ENCODE measurements at places on chromosomes 12 and 14. TPM values are rescaled to one million over a fixed set of nuclear protein-coding genes. Genes with fewer than 3 reads are reported as not detected.
A peak's percentile ranks its signal among the peaks of the same experiment; 100 is the strongest.

- DNase-seq: no peak
Measured at GRCh38 chr12:124094733-124095132, 121.7 kb downstream of the ZNF664 start.

DNA sequence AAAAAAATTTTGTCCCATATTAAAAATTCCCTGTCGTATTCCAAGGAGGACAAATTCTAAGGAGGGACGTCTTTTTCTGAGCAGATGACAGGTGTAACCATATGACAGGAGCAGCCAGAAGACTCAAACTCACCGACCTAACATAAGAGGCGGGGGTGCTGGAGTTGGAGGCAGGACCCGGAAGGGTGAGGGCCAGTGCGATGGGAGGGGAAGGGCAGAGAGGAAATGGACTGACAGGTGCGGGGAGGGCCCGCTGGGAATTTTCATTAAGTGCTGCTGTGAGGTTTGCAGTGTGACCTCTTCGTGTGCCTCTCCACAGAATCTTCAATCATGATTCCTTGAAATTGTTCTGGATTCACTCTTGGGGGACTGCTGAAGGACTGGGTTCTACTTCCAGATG, 189.4 kb downstream of the NTF3 start:
- no peak for DNase-seq

DNA sequence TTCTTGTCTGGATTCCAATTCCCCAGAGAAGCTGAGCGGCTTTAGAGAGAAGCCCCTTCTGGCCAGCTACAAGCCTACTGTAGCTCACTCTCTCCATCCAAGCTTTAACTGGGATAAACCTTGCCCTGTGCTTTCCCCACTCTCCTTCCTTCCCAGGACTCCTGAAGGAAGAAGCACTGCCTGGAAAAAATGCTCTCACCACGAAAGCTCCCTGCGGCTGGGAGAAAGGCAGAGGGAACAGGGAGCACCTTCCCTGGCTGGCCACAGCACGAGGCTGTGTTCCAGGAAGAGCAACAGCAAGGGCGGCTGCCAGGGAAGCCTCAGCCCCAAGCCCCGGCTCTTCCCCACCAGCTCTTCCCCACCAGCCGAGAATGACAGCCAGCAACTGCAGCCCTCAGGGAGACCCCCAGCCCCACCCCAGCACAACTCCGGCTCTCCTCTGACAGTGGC, 40.8 kb upstream of the PNMA1 start:
- DNase-seq: peak; percentile 60

DNA sequence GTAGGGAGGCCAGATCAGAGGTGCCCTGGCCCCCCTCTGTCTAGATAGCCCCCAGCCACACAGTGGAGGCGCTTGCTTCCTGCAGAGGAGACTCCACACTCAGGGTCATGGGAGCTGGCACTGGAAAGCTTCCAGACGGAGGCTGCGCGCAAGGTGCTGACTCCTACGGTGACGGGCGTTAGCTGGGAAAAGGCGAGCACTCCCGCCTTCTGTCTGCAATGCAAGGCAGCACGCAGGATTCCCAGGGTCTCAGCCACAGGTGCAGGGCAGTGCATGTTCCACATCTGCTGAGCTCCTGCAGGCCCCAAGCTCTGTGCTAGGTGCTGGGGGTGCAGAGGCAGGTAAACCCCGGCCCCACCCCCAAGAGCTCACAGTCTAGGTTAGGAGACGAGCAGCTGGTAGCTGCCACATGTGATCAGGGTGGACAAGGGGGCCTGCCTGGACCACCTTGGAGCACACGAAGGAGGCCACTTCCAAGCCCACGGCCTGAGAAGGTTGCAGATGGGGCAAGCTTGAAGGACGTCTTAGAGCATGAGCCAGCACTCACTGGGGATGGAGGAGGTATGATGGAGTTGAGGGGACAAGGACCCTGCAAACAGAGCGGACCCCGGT, 310.9 kb upstream of the DIO3 start:
- no peak for DNase-seq

DNA sequence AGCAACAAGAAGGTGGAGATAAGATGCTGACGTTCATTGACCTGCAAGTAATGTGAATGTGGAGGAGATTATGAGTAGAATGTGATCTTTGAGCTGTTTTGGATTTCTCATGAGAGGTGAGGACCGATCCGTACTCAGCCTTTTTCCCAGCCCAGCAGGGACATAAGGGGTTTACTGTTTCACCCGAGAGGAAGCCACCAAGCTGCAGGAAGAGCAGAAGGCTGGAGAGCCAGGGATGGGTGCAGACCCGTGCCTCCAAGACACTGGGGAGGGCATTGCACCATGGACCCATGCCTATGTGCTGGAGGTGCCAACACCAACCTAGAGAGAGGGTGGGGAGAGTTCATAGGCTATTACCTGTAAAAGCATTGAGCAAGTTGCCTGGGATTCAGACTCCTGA, 206.0 kb upstream of the DIO3 start:
- DNase-seq: no peak

GRCh38 chr14:50237427-50237826, 6.0 kb upstream of the SOS2 start:
- no peak for DNase-seq

- DNase-seq: no peak
Measured at GRCh38 chr14:71465316-71465715, 466.9 kb upstream of the RGS6 start.

GRCh38 chr12:112518365-112518735, 99.6 kb downstream of the PTPN11 start:
- no peak for DNase-seq

DNA sequence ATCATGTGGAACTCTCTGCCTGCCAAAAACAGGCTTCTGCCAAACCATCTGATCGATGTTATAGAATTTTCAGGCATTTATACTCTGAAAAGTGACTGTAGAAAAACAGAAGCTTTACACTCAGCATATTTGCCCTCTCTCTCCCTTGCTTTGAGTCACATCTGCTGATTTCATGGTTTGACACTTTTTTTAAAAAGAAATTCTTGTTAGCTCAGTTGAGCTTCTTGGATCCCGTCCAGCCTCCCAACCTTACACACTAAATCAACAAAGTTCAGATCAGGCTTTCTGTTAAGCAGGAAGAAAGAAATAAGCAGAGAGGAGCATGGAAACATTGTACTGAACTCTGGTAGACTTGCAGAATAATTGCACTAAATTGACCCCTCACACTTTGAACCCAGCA, 193.6 kb upstream of the SEL1L start:
- no peak for DNase-seq

- no peak for DNase-seq
Measured at GRCh38 chr14:83217492-83217891, 1683.8 kb upstream of the SEL1L start.

- DNase-seq: no peak
Measured at GRCh38 chr14:89849931-89850330, 104.6 kb downstream of the EFCAB11 start.

- no peak for DNase-seq
Measured at GRCh38 chr12:90622431-90622830, 332.5 kb downstream of the CCER1 start.

DNA sequence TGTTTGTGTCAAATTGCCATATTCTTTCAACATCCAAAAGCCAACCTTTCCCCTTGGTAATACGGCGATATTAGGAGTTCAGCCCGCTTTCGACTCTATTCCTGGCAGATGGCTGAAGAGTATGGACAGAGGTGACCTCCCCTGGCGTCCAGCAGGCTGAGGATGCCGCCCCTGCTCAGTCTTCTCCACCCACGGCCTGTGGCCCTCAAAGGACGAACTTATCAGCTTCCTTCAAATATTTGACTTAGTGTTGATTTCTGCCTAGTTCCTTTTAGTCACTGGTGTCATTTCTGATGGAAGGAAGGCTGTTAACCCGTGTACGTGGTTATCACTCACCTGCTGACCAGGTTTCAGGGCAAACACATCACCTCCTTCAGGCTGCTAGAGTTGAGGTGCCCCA, 65.0 kb downstream of the TESC start:
- no peak for DNase-seq

- peak; percentile 27 for DNase-seq
Measured at GRCh38 chr12:10190558-10191388, 11.9 kb downstream of the TMEM52B start.

DNA sequence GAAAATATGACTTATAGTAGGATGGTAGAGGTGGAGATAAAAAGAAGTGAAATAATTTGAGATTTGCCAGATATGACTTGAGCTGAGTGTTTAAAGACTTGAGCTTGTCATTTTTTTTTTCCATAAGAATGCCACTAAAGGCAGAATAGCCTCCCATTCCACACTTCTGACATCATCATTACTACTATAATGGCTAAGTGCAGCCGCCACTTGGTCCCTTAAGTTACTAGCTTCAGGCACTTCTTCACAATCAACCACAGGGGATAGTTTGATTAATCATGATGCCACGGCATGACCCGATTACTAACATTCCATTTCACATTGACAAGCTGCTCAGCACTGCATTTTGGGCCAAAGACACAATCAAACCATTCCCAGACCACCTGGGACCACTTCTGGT, 127.9 kb downstream of the EFCAB11 start:
- no peak for DNase-seq

GRCh38 chr12:119685375-119685774, 17.4 kb downstream of the PRKAB1 start:
- DNase-seq: no peak

DNA sequence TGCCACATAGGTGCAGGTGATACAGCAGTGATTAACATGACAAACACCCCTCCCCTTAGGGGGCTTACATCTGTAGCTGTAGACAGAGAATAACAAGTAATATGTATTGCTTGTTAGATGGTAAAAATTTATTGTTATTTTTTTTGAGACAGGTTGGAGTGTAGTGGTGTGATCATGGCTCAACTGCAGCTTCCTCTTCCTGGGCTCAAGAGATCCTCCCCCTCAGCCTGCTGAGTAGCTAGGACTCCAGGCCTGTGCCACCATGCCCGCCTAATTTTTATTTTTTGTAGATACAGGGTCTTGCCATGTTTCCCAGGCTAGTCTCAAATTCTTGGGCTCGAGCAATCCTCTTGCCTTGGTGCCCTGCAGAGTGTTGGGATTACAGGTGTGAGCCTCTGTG, 19.8 kb downstream of the DIP2B start:
- DNase-seq: no peak

DNA sequence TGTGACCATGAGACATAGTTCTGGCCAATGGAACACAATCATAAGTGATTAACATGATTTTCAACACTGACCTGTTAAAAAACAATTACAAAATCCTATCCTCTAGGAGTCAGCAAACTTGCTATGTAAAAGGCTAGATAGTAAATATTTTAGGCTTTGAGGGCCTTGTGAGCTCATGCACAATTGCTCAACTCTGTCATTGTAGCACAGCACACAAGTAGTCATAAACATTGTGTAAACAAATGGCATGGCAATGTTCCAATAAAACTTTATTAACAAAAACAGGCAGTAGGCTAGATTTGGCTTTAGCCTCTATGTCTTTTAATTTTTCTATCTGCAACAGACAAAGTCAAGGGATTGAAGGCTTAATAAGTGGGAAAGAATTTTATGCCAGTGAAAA, 350.7 kb downstream of the C12orf50 start:
- DNase-seq: no peak

- DNase-seq: no peak
Measured at GRCh38 chr14:102593825-102594137, 1.3 kb downstream of the RCOR1 start.

GRCh38 chr14:21019366-21019765, 5.5 kb downstream of the NDRG2 start:
- no peak for DNase-seq

GRCh38 chr14:23816371-23816770, 137.2 kb upstream of the DHRS4 start:
- no peak for DNase-seq

DNA sequence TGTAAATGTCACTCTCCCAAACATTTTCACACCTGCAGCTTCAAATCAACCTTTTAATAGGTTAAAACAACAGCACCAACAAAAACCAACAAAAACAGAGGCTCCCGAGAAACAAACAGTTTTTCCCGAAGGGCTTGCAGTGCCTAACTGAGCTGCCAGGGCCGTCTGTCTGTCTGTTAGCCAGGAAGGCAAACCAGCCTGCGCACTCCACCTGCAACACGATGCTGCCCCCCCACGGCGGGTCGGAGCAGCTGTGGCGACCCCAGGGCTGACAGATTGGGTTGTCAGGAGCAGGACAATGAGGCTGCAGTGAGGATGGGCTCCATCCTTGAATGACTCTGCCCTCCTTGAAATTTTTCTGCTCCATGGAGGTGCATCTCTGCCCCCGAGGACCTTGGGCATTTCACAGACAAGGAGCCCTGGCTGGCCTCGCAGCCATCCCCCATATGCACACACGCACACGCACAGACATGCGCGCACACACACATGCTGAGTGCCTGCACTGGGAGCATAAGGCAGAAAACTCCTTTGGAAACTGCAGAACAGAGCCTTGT, 2.6 kb downstream of the RTL1 start:
- no peak for DNase-seq

SMIM41 gene
- polyA plus RNA-seq: not detected

GPR84 gene
- polyA plus RNA-seq: 0.45 TPM

ZCRB1 gene
- polyA plus RNA-seq: 79.2 TPM

KCNH3 gene
- 2.0 TPM for polyA plus RNA-seq

KRT86 gene
- 0.01 TPM for polyA plus RNA-seq

SLC17A8 gene
- not detected for polyA plus RNA-seq

KRT79 gene
- polyA plus RNA-seq: not detected

MAPK1IP1L gene
- 38.6 TPM for polyA plus RNA-seq

Measured in heart right ventricle (tissue), 16 donors.